ENCODE measurements at places on chromosomes 5 and 9.

- no peak for DNase-seq
These were observed 165.3 kb downstream of the ERCC6L2 start for GRCh38 chr9:96040591-96041461.

GRCh38 chr5:64229163-64229774 is 63.6 kb downstream of the RNF180 start:
- no peak for DNase-seq

GRCh38 chr5:3429962-3430361 is 165.7 kb upstream of the IRX1 start:
- no peak for DNase-seq

DNA sequence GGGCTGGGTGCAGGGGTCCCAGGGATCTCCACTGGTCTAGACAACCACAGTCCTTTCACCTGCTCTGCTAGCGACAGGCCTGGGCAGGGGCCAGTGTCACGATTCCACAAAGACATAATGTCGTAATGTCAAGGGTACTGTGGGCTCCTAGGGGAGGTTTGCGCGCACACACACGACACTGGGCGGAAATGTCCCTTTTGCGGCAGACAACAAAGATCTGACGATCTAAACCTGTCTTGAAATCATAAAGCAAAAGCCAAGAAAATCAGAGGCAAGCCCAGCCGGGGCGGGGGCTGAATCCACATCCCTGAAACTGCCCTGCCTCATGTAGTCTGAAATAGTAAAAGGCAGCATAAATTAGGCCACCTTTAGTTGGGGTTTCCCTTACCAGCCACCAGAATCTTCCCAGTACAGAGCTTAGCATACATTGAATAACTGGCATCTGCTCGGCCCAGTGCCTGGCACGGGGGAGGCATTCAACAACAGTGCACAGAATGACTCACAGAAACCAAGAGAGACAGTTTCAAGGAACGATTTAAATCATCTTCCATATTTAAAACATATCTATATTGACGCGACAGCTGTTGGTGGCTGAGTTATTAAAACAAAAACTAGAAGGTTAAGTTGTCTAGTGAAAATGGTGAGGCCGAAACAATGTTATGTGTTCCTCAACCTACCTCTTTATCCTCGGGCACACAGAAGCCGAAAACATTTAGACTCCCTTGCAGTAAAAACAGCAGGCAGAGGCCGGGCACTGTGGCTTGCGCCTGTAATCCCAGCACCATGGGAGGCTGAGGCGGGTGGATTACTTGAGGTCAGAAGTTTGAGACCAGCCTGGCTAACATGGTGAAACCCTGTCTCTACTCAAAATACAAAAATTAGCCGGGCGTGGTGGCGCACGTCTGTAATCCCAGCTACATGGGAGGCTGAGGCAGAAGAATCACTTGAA is 151.0 kb downstream of the MYO10 start:
- no peak for DNase-seq

- DNase-seq, result no peak
These were observed 7.5 kb upstream of the PSAT1 start for GRCh38 chr9:78289474-78289873.

GRCh38 chr5:154179846-154180710 is 10.5 kb upstream of the GALNT10 start:
- no peak for DNase-seq

DNA sequence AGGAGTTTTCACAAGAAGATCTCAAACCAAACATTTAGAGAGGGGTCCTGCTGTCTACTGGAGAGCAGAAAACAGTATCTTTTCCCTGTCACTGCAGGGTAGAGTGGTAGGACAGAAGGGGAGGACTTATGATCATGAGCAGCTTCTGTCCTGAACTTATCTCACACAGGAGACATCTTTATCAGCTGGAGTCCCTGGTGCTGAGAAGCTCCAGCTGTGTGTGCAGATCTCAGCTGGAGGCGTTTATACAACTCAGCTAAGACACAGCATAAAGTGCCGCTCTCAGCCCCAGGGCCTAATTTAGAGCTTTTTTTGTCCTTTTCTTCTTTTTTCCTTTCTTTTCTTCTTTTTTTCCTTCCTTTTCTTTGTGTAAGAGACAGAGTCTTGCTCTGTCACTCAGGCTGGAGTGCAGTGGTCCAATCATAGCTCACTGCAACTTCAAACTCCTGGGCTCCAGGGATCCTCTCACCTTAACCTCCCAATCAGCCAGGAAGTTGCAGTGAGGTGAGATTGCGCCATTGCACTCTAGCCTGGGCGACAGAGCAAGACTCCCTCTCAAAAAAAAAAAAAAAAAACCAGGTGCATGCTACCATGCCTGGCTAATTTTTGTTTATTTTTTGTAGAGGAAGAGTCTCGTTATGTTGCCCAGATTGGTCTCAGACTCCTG is 31.9 kb downstream of the CCDC125 start:
- no peak for DNase-seq

- peak; percentile 3 for DNase-seq
These were observed 53.8 kb downstream of the GLRA1 start for GRCh38 chr5:151870820-151871219.

DNA sequence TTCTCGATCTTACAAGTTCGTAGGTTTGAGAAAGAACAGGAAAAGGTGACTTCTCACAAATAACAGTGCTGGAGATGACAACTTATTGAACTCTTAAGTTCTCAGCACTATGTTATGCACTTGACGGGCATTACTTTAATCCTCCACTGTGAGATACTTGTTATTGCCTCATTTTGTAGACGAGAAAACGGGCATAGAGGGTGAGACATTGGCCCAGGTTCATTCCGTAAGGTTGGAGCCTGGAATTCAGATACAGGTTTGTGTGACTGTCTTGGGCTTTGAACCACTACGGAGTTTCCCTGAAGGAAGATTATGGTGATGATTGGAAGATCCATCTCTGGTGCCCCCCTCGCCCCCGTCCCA is 657 bp downstream of the MAT2B start:
- DNase-seq, result no peak

GRCh38 chr5:158640593-158640980 is 459.1 kb downstream of the EBF1 start:
- peak; percentile 37 for DNase-seq

GRCh38 chr9:33458444-33458843 is 11.1 kb upstream of the AQP3 start:
- DNase-seq, result no peak

- DNase-seq, result no peak
These were observed 355.3 kb downstream of the KIAA0825 start for GRCh38 chr5:94263068-94263467.

GRCh38 chr5:113237893-113238292 is 196.9 kb downstream of the TSSK1B start:
- no peak for DNase-seq

DNA sequence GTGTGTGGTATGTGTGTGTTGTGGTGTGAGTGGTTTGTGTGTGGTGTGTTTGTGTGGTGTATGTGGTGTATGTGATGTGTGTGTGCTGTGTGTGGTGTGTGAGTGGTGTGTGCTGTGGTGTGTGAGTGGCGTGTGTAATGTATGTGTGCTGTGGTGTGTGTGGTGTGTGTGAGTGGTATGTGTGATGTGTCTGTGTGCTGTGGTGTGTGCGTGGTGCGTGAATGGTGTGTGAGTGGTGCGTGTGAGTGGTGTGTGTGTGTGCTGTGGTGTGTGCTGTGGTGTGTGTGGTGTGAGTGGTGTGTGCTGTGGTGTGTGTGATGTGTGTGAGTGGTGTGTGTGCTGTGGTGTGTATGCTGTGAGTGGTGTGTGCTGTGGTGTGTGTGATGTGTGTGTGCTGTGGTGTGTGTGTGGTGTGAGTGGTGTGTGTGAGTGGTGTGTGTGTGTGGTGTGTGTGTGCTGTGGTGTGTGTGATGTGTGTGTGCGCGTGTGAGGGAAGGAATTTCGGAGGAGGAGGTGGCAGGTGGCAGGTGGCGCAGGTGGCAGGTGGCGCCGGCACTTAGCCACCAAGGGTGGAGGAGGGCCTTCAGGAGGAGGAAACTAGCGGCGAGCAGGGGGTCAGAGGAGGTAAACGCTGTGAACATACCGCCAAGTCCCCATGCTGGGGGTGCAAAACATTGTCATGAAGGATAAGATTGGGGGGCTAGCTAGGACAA is 191.8 kb downstream of the MELK start:
- DNase-seq, result no peak

GRCh38 chr9:72356041-72356582 is 8.9 kb downstream of the ZFAND5 start:
- DNase-seq, result no peak

- no peak for DNase-seq
These were observed 3.3 kb downstream of the SHISAL2B start for GRCh38 chr5:64693636-64694035.

GRCh38 chr9:128169925-128170324 is 9.9 kb downstream of the BBLN start:
- DNase-seq, result no peak

DNA sequence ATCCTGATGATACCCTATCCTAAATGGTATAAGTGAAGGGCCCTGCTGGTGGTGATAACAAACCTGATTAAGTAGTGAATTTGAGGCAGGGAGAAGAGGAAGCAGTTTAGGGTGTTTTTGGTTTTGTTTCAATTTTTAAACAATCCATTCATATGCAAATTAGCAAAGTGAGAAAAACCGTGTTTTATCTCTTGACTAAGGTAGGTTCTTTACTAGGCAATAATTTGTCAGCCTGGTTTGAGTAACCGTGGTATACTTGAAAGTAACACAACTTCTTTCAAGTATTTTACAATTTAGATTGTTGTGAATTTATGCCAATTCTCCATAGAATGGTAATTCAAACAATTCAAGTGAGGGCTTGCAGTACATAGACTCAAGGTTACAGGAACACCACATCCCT is 177.8 kb upstream of the CD180 start:
- no peak for DNase-seq

GRCh38 chr5:147673266-147673665 is 109.3 kb downstream of the JAKMIP2 start:
- DNase-seq, result no peak

- no peak for DNase-seq
These were observed 15.5 kb upstream of the SLC36A3 start for GRCh38 chr5:151318850-151319732.

GRCh38 chr5:20609126-20609525 is 621.1 kb upstream of the CDH18 start:
- DNase-seq, result no peak

DNA sequence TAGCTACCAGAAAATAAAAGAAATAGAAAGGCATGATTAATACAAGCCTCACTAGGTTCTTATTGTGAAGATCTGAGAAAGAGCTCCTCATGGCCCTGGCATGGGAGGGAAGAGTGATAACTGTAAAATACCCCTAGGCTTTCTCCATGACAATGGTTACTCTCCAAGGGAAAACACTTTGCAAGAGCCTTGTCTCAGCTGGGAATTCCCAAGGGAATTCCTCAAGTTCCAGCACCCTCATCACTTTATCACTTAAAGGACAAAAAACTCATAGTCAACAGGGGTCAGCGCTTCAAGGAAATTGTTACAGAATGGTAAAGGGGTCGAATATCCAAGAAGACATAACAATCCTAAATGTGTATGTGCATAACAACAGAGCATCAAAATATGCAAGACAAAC is 21.2 kb downstream of the SYK start:
- no peak for DNase-seq

DNA sequence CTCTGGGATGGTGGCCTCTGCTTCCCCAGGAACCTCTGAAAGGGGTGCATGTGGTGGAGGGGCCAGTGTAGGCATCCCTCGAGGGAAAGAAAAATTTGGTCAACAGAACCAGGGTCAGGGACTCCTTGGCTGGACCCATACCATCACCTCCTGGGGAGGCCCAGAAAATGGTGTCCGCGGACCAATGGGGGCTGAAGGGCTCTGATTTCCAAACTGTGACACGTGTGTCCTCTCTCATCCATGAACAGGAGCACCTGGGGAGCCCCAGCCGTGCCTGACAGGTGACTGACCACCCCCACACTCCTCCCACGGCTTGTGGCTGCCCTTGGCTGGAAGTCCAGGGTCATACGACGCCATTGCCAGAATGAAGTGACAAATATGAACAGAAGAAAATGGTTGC is 3.9 kb downstream of the FCN2 start:
- DNase-seq, result no peak

- no peak for DNase-seq
These were observed 63.8 kb upstream of the PPARGC1B start for GRCh38 chr5:149666212-149666852.

- DNase-seq, result no peak
These were observed 308.3 kb downstream of the COX7C start for GRCh38 chr5:86926033-86926432.

DNA sequence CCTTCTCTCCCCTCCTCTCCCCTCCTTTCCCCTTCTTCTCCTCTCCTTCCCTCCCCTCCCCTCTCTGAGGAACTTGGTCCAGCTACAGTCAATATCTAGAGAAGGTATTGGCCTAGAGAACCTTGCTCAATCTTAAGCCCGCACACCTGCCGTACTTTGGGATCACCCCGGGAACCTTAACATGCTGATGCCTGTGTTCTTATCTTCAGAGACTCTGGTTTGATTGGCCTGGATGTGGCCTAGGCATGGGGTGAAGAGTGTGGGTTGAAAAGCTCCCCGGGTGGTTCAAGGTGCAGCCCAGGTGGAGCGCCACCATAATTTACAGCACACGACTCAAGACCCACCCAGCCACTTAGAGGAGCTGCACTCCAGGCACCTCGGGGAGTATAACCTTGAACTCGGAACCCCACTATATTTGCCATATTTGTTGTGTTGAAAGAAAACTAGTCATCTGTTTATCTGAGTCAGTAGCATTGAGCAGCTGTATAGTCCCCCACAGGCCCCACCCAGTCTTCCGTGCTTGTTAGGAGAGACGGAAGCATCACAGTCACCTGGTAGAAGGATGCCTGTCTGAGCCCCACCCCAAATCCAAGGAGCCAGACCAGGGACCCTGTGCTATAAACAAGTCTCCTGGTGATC is 14.4 kb upstream of the PHF19 start:
- DNase-seq, result no peak

GRCh38 chr5:59943452-59944113 is 50.1 kb upstream of the PDE4D start:
- DNase-seq, result no peak

GRCh38 chr5:74199005-74199404 is 441.5 kb downstream of the ENC1 start:
- no peak for DNase-seq

- no peak for DNase-seq
These were observed 115.4 kb downstream of the KIF4B start for GRCh38 chr5:155128786-155129512.
